ENCODE measurements at places on chromosomes 13 and 19.

DNA sequence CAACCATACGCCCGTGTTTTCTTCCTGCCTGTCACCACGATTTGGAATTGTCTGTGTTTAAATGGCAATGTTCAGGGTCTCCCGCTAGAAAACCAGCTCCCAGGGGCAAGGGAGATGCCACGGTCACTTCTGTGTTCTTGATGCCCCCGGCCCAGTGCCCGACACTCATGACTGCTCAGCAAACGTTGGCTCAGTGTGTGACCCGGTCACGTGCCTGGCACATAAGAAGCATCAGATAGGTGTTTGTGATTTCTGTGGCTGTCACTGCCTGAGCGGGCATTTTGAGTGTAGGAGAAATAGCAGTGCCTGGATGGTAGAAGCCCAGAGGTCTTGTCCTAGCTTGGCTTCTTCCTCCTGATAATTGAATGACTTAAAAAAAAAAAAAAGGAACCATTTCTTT is 15.5 kb downstream of the HDGFL2 start:
- no peak for DNase-seq

- DNase-seq = no peak
Observed at GRCh38 chr13:109379930-109380329, 406.5 kb downstream of the IRS2 start.

- DNase-seq = no peak
Observed at GRCh38 chr13:37385956-37386670, 212.5 kb downstream of the POSTN start.

DNA sequence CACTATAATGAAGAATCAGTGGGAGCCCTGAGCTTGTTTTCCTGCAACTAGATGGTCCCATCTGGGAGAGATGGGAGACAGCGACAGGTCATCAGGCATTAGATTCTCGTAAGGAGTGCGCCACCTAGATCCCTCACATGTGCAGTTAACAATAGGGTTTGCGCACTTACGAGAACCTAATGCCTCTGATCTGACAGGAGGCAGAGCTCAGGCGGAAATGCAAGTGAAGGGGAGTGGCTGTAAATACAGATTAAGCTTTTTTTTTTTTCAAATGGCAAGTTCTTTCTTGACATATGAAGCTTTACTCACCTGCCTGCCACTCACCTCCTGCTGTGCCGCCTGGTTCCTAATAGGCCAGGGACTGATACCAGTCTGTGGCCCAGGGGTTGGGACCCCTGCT is 14.4 kb downstream of the CDC16 start:
- DNase-seq = peak; percentile 82

DNA sequence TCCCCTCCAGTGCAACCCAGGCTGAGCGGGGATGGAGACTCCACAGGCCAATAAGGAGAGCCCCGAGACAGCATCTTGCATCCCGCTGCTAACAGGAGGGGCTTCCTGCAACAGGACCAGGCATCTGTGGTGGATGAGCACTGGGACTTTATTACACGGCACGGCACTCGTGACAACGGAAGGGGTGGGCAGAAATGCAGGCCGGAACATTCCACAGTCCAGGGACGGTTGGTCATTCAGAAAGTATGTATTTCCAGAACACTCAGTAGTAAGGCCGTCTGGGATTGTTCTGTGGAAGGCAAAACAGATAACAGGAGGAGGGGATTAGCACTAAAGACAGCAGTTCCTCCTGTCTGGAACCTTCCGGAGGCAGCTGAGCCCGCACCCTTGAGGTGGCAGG is 3.3 kb upstream of the TM6SF2 start:
- DNase-seq = no peak

Measured in NCI-H774 (cell line).